ENCODE measurements at places on chromosomes 11 and 22. TPM values are rescaled to one million over a fixed set of nuclear protein-coding genes. Genes with fewer than 3 reads are reported as not detected.

Gene MRGPRX1
- total RNA-seq: not detected

Gene OR4D11
- total RNA-seq: not detected

Gene OR10A6
- not detected for total RNA-seq

Gene KCNJ11
- total RNA-seq: 4.8 TPM

Gene MS4A13
- total RNA-seq: not detected

DNA sequence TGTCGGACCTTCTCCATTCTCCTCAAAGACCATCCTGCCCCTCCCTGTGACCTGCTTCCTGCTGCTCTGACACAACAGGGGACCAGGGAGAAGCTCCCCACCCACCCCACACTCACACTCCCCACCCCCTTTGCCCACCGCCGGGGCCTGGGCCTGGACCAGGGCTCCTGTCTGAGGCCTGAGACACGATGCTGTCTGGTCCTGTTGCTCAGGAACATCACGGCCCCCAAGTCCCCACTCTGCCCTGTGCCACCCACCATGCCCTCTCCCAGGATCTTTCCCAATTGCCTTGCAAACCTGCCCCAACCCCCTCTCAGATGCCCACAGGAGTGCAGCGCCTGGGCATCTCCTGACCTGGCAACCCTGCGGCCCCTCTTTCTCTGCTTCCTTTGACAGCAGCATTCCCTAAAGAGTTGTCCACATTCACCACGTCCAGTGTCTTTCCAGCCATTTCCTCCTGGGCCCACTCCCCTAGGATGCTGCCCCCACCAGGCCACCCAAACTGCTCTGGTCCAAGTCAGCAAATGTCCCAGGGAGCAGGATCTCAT is 10.8 kb downstream of the CSF2RB start:
- no peak for DNase-seq

DNA sequence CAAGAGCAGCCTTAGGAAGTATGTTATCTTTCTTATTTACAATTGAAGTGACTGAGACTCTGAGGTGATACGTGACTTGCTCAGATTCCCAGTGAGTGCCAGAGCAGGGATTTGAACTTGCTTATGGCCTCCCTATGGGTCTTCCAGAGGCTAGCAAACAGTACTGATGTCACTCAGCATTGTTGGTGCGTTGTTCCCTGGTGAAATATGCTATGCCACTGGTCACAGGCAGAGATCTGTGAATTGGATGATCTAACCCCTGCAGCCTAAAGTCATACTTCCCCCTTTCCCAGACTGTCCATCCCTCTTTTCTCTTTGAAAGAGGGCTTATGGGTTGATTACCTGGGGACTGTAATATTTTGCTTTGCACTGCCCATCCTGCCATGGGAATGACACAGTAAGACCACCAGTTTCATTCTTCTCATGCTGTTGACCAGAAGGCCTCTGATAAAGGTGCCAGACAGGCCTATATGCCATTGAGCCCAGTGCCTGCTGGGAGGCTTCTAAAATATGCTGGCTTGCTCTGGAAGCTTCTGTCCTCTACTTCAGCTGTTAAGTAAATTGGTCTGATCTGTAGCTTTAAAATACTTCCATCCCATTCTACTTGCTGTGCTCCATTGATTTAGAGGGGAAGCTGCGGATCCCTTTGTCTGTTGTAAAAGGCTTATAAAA is 152.2 kb upstream of the E2F8 start:
- no peak for DNase-seq

DNA sequence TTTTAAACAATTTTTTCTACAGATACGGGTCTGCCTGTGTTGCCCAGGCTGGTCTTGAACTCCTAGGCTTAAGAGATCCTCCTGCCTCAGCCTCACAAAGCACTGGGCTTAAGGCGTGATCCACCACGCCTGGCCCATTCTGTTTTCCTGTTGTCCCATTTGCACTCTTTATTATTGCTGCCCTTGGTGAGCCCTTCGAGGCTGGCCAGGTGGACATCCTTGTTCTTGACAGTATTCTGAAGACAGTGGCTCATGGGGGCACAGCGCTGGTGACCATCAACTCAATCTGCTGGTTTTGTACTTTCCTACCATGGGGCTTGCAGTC is 35.6 kb downstream of the TBC1D22A start:
- DNase-seq: no peak

GRCh38 chr11:64230985-64231365 is 627 bp downstream of the DNAJC4 start:
- no peak for DNase-seq

DNA sequence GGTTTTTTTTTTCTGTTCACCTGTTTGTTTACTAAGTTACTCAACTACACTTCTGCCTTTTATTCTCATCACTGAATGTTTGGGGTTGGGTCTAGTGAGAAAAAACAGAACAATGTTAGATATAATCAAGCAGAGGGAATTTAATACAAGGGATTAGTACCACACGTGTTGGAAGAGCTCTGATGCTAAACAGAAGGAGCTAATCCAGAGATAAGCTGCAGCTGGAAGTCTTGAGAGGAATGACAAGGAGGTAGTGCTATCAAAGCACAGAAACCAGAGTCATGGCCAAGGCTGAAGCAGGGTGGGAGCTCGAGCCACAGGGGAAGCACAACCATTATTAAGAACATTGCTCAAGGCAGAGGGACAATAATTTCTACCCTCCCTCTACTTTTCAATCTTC is 604.1 kb upstream of the ANO5 start:
- no peak for DNase-seq

DNA sequence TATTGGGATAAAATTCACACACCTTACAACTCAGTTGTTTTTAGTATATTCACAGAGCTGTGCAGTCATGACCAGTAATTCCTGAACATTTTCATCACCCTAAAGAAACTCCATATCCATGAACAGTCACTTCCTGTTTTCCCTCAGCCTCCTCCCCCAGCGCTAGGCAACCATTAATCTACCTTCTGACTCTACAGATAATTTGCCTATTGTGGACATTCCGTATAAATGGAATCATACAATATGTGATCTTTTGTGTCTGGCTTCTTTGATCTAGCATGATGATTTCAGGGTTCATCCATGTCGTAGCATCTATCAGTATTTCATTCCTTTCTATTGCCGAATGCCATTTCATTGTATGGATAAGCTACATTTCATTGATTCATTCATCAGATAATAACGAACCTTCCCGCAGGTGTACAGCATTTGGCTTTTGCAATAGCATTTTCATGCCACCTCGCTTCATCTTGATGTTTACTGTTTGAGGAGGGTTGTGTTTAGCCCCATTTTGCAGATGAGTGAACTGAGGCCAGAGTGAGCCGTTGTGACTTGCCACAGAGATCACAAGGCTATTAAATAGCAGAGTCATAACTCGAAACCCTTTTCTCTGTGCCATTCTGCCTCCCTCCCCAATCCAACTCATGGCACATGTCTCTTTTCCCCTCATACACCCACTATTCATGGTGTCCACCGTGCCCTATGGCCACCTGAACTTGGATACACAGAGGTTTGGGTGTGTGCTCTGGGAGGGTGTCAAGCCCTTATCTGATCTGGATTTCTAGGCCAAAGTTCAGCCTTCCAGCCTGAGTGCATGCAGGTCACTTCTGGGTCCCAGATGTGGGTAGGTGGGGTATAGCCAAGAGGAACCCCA is 11.1 kb upstream of the MYH9 start:
- no peak for DNase-seq

GRCh38 chr11:9459667-9460321 is 1.0 kb upstream of the ZNF143 start:
- peak; percentile 49 for DNase-seq

DNA sequence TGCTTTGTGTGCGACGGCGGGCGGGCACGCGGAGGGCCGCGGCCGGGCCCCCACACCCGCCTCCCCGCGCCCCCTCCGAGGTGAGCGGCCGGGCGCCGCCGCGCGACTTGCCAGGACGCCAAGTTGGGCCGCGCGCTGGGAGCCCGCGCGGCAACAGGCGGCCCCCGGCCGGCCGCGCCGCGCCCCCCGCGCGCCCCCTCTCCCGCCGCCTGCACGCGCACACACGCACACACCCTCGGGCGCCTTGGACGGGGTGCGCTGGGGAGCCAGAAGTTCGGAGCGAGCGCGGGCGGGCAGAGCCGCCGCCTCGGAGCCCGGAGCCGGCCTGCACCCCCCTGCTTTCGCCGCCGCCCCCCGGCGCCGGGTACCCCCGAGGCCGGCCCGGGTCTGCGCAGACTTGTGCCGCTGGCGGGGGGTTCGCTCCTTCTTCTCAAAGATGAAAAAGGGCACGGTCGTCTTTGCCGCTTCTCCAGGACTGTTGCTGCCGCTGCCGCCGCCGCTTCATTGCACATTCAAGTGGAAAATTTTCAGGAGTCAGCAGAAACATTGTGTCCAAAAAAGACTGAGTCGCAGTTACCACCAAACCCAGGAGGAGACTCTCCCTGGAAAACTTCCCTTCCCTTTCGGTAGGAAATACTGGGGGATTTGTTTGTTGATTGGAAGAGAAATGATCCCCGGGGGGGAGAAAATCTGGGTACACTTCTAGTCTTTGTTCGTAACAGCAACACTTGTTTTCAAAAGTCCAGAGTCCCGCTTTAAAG is 895 bp downstream of the TEAD1 start:
- DNase-seq: no peak

DNA sequence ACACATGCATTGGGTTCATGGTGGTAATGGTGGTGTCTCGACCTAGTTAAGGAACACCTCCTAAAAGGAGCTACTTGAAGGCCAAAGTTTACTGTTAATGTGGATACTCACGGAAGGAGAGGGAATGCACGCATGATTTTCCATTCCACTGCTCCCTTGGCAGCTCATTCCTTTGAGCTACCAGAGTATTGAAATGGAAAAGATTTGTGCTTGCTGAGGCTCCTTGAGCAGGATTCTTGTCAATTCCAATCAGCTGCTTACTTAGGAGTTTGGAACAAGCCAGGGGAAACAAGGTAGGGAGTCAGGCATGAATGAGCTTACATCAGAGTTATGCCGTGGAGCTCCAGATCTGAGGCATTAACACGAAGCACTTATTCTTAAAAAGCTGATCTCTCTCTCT is 108.8 kb downstream of the GRIA4 start:
- DNase-seq: peak; percentile 64

GRCh38 chr11:34239465-34240149 is 118.2 kb downstream of the ABTB2 start:
- DNase-seq: no peak

DNA sequence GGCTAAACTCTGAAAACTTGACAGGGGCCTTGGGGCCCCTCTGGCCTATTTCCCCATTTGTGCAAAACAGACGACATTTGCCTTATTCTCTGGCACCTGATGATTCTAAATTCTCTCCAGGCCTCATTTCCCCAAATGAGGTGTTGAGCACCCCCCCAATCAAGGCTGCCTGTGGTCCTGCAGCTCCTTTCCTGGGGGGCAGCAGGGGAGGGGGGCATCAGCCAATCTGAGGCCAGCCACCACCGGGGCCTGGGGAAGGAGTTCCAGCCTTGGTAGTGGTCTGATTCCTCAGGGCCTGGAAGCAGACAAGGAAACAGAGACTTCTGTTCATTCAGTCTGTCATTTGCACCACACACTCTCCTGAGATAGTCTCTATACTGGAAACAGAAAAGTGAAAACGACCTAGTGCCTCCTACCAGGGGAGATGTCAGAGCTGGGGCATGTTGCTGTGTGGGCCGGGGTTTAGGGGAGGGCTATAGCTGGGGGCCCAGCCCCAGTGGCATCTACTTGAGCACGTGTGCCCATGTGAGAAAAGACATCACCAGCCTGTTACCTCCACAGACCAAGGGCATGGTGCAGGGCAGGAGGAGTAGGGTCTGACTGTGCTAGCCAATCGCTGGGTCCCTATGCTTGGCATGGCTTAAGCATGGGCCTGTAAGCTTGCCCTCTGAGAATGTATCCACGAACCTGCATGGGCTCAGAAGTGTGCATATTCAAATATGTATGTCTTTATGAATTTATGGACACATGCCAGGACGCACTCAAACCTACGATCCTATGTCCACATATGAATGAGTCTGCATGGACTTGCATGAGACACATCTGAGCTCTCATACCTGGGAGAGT is 1.8 kb upstream of the TPBGL start:
- no peak for DNase-seq

- DNase-seq: peak; percentile 60
These were observed 1.4 kb downstream of the TAF10 start for GRCh38 chr11:6610591-6610990.

GRCh38 chr11:12143461-12144258 is 33.3 kb downstream of the MICAL2 start:
- no peak for DNase-seq

DNA sequence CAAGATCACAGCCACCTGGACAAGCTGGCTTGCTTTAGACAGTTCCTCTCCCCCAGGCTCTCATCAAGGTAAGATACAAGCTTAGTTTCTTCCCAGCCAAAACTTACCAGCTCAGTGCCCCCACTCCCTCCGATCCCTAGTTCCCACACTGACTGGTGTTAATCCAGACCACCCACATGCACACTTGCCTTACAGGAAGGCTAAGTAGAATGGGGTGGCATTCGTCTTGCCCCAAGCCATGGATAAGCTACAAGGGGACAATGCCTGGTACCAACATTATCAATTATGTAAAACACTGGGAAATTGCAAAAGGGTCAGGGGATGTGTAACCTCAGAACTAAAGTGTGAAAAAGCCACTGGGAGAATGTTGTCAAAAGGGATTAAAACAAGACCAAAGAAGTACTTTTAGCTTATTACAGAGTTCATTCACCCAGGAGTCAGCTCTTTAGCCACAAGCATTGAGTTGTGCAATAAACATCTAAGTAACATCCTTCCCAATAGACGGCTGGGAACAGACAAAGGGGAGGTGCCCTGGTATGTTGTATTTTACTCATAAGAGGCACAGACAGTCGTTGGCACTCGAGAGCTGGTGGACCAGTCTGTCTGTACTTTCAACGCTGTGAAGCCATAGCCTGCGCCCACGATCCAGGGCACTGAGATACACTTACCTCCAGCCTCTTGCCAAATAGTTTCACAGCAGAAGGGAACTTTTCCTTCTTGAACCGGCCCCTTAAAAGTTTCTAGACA is 1.1 kb downstream of the DHCR7 start:
- no peak for DNase-seq

GRCh38 chr22:28985581-28986290 is 75.9 kb downstream of the C22orf31 start:
- no peak for DNase-seq

DNA sequence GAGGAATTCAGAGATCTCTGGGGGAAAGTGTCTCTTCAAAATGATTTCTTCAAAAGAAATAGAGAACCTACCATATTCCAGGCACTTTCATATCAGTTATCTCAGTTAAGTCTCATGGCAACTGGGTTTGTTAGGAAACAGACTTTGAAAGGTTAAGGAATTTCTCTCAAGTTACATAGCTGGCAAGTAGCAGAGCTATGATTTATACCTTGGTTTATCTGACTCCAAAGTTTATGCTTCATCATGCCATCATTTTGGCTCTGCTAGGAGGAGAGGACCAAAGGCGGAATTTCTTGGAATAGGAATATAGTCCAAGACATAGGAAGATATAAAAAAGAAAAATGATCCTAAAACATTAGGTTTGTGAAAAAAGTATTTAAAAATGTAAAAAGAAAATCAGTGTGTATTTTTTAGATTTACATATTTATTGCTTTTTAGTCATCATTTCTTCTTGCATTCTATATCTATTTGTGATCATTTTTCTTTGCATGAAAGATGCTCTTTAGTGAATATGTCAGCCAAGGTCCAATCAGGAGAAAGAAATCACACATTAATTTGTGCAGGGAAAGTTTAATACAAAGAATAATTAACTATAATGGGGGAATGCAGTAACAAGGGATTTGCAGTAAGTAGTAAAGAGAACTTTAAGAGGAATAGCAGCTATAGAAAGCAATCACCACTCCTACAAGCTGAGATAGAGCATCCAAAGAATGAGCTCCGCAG is 199.1 kb upstream of the ZBED5 start:
- no peak for DNase-seq

All from kidney (tissue), 22 donors.